ENCODE measurements at places on chromosomes 4 and X.
A peak's percentile ranks its signal among the peaks of the same experiment; 100 is the strongest.

DNA sequence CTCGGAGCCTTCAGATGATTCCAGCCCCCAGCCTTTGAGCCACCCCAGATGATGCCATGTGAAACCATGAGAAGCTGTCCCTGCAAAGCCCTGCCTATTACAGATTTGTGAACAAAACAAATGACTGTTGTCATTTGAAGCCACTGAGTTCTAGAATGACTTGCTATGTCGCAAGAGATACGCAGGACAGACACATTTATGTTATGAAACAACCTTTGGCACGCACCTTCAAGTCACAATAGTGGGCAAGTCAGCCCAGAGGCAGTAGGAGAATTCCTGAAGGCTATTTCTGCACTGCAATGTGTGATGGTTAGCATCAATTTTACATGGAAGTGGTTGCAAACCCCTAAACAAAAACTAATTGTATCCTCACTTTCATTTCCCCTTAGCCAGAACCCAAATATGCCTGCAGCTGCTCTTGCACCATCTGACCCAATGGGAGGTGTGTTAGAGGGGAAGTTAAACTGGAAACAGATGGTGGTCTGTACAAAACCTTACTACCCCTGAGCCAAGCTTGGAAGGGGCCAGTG is 174.4 kb upstream of the ATP6AP2 start:
- no peak for DNase-seq

DNA sequence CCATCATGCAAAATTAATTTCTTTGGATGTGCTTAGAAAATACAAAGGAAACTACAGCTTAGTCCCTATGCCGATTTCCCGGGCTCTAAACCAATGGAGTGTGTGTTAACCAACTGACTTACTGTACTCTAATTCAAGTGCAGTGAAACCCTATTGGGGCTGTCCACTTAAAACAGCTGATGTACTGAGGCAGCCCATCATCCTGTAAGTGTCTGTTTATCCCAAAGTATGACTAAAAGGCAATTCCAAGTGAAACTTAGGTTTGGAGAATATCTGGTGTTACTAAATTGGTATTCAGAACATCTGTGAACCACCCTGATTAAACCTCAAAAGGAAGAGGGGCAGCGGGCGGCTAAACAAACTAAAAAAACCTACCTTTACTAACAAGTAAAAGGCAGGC is 79.7 kb downstream of the GATB start:
- no peak for DNase-seq

- no peak for DNase-seq
Observed at GRCh38 chr4:74466242-74466641, 21.3 kb downstream of the AREG start.

- no peak for DNase-seq
Observed at GRCh38 chr4:71229477-71230270, 109.1 kb upstream of the SLC4A4 start.

- peak; percentile 49 for DNase-seq
Observed at GRCh38 chr4:1973661-1974060, 35.1 kb downstream of the NELFA start.

DNA sequence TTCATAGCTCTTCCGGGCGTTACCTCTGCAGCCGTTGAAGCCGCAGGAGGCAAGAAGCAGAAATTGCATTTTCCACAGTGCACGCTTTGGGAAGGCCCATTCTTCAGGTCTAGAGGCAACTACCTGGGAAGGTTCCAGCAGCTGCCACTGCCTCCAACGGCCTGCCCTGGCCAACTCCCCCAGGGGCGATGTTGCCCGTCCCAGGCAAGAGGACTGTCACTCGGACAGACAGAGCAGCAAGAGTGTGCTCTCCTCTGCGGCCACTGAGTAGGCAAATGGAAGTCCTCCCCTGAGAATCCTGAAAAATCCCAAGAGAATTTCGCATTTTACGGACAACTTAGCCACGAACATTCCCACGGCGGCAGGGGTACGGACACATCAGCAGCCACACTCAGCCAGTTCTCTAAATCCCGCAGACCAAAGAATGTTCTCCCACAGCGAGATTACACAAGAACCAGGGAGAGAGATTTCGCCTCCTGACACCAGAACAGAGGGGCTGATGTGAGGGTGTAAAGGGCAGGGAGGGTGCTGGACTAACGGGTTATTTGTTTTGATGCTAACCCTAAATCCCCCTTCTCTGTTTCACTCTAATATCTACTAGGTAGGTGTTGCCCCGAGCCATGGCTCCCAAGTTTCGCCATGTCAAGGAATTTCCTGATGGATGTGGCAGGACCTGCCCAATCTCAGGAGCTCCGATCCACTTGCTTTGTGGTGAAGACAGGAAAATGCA is 63.8 kb downstream of the SEPSECS start:
- peak; percentile 52 for DNase-seq

DNA sequence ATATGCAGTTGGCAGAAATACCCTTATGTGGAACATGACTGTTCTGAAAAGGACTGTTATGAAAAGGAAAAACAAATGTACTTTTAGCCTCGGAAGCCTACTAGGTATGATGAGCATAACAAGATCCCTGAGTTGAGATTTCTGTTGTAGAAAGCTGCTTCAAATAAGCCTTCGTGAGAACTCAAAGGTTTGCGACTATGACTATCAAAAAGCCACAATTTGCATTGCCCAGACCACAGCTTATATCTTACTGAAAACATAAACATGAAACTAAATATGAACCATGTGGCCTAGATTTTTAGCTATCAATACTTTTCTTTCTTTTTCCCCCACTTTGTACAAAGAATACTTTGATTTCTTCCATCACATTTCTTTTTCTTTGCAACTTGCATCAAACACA is 398.2 kb upstream of the LCORL start:
- DNase-seq, result no peak

- DNase-seq, result no peak
Observed at GRCh38 chr4:7910952-7911578, 28.6 kb downstream of the AFAP1 start.

- no peak for DNase-seq
Observed at GRCh38 chrX:124190440-124190839, 142.0 kb upstream of the TEX13D start.

- no peak for DNase-seq
Observed at GRCh38 chr4:169094656-169095231, 84.7 kb upstream of the CBR4 start.

GRCh38 chr4:152220201-152220666 is 315.7 kb downstream of the FBXW7 start:
- DNase-seq, result no peak

GRCh38 chr4:77154761-77155499 is 2.1 kb upstream of the CCNG2 start:
- DNase-seq, result no peak

DNA sequence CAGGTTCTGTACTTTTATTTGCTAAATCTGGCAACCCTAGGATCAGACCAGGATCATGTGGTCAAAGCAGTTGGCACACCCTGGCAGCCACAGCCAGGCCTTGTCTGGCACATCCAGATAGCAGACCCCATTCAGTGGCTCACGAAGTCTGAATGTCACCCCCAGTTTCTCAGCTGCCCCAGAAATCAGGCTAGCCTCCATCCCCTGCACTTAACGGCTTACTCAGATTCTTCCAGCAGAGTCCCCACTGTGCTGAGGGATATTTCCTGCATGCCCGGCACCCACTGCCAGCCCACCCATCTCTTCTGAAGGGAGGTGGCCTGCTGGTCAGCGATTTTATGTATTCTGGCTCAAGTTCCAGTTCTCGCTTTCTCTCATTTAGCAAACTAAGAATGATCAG is 4.7 kb upstream of the AWAT2 start:
- no peak for DNase-seq
